Caco-2 (cell line): ENCODE measurements at places on chromosomes 7 and 10. TPM values are rescaled to one million over a fixed set of nuclear protein-coding genes. Genes with fewer than 3 reads are reported as not detected.

The MMP21 gene
- total RNA-seq = not detected in 2 replicates

The WASHC2C gene
- 46.1 and 48.1 TPM in 2 replicates for total RNA-seq

The H2AZ2 gene
- 196 and 244 TPM in 2 replicates for total RNA-seq

The CRTAC1 gene
- total RNA-seq = not detected in 2 replicates

The LRRD1 gene
- not detected in 2 replicates for total RNA-seq

The CACNA2D1 gene
- total RNA-seq = not detected in 2 replicates

The VSTM2A gene
- not detected in 2 replicates for total RNA-seq

The ZNF316 gene
- total RNA-seq = 34.1 and 34.3 TPM in 2 replicates

The ZNF503 gene
- total RNA-seq = 35.5 and 35.7 TPM in 2 replicates

The DOCK4 gene
- total RNA-seq = 2.0 and 2.7 TPM in 2 replicates

The TMEM236 gene
- 0.60 and 0.64 TPM in 2 replicates for total RNA-seq
